ENCODE measurements at places on chromosomes 12 and 14. TPM values are rescaled to one million over a fixed set of nuclear protein-coding genes. Genes with fewer than 3 reads are reported as not detected.
A peak's percentile ranks its signal among the peaks of the same experiment; 100 is the strongest.

DNA sequence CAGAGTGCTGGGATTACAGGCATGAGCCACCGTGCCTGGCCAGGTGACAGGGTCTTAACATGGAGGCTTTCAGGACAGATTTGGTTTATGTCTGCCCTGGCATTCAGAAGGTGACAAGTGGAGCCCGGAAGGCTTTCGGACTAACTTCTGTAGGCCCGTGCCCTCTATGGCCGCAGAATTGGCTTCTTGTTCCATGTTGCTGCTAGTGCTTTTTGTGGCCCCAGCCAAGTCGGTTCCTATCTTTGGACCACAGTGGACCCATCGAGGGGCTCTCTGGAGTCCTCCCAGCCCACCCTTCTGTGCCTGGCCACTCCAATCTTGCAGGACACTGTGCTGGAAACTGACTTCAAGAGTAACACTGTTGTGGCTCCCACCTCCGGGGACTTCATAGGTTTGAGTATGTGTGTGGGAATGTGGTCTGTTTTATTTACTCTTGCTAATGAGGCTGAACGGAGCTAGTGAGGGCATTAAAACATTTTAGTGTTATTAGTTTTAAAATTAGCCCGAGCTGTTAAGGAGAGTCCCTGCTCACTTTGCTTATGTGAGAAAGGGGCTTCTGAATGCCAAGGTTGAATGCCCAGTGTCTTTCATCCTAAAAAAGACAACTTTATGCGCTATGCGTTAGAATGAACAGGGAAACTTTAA lies 245.9 kb downstream of the CACNA1C start:
- H3K27ac ChIP-seq: no peak overlapping the region
- H3K4me3 ChIP-seq: no peak overlapping the region
- DNase-seq: no peak

DNA sequence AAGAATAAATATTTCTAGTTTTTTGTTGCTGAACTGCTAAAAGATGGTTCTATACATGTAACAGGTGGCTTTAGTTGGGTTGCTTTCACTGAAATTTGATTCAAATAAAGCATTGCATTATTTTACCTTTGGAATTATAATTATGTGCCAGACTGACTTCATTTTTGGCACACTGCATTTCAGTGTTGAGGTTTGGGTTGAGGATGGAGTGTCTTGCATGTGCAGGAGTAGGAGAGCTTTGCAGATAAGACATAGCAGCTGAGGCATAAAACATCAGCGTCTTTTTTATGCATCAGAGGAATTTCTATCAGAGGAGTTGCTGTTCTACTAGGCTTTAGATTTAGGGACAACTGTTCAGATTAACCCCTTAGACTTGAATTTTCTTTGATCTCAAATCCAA lies 17.2 kb downstream of the SAMD4A start:
- H3K4me1 ChIP-seq: no peaks in the 10 kb centered on the region
- H3K27me3 ChIP-seq: no peaks in the 10 kb centered on the region
- H3K27ac ChIP-seq: no peak overlapping the region
- no peaks in the 10 kb centered on the region for H3K36me3 ChIP-seq

GRCh38 chr12:64825143-64826021 lies 935 bp downstream of the TBC1D30 start:
- H3K4me1 ChIP-seq: peaks cover 8% of the 10 kb centered on the region
- peaks cover 6% of the 10 kb centered on the region for H3K36me3 ChIP-seq
- H3K4me3 ChIP-seq: peak overlapping the region; percentile 88
- peaks cover 70% of the 10 kb centered on the region for H3K27me3 ChIP-seq

- no peak overlapping the region for H3K4me3 ChIP-seq
- no peak for DNase-seq
- H3K36me3 ChIP-seq: no peaks in the 10 kb centered on the region
- no peak overlapping the region for H3K27ac ChIP-seq
Observed at GRCh38 chr12:28814246-28814645, 334.8 kb upstream of the FAR2 start.

GRCh38 chr12:28114488-28114887 lies 75.8 kb upstream of the CCDC91 start:
- H3K4me3 ChIP-seq: no peak overlapping the region
- H3K27me3 ChIP-seq: no peaks in the 10 kb centered on the region
- peaks cover 6% of the 10 kb centered on the region for H3K4me1 ChIP-seq
- H3K27ac ChIP-seq: no peak overlapping the region
- H3K36me3 ChIP-seq: no peaks in the 10 kb centered on the region

DNA sequence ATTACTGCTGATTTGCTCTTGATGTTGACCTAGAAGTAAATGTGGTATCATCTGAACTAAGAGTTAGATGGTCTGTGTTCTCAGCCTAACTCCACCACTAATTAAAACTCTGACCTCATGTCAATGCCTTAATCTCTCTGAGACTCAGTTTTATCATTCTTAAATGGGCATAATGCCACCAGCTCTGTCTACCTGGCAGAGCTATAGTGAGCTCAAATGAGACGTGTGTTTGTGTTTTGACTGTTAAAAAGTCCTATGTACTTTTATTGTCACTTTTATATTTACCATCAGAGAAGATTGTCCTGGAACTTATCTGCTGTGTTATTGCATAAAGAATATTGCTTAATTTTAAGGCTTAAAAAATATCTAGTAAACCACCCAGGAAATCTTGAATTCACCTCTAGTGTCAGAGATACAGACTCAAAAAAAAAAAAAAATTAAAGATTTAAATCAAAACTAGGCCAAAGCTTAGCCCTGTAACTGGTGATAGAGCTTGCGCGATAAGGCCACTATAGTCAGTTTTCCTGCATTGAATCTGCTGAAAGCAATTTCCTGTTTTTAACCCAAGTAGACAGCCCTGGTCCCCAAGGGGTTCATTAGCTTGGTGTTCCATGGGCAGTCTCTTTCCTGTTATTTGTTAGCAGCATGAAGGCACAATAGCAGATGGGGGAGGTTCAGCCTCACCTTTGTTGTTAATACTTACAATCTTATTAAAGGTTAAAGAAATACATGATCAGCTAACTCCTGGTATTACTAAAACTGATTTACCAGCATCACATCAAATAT lies 261.8 kb downstream of the ATP23 start:
- DNase-seq: no peak
- H3K27ac ChIP-seq: no peak overlapping the region
- H3K4me1 ChIP-seq: no peaks in the 10 kb centered on the region
- no peaks in the 10 kb centered on the region for H3K36me3 ChIP-seq
- H3K4me3 ChIP-seq: no peak overlapping the region

DNA sequence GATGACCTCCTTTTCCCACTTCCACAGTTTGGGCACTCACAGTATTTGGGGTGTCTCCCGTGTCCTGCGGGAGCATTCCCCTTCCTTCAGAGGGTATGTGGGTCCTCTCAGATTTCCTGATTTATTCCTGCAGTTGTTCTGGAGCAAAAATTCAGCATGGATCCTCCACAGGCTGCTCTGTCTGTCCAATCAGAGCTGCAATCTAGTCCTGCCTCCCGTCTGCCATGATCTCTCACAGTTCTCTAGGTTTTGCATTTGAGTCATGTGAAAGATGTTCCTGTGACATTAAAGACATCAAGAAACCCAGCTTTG lies 435.9 kb downstream of the TMTC2 start:
- no peak overlapping the region for H3K27ac ChIP-seq
- no peak for DNase-seq
- no peaks in the 10 kb centered on the region for H3K36me3 ChIP-seq
- H3K4me3 ChIP-seq: no peak overlapping the region

DNA sequence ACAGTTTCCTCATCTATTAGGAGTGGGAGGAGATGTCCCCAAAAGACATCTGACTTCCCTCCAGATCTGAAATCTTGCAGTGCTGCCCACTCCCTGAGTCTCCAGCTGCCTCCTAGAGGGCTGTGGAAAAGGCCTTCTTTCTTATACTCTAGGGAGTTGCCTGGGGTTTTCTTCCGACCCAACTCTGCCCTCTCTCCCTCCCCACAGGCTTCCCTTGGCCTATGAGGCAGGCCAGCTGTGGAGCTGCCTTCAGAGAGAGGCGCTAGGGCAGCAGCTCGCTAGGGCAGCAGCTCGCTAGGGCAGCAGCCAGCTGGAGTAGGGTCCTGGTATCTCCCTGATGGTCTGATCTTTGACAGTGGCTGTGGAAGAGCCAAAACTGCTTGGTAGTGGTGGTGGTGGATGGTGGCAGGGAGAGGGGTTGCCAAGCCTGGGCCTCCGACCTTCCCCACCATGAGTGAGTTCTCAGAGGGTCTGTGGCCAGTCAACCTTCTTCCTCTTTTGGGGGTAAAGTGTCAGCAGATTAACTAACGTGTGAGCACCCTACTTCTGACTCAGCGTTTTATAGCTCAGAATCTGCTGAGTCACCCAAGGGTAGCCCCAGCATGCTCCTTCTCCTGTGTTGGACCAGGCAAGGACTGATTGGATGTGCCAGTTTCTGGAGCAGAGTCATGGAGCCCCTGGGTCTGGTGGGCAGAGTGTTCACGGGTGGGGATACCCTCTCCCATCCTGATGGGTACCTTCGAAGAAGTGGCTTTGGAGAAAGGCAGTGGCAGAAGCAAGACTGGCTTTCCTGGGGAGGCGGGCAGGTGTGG lies 2.3 kb downstream of the SLC48A1 start:
- no peak for DNase-seq
- H3K27ac ChIP-seq: no peak overlapping the region
- no peaks in the 10 kb centered on the region for H3K27me3 ChIP-seq

GRCh38 chr12:132275110-132275531 lies 54.3 kb downstream of the GALNT9 start:
- no peaks in the 10 kb centered on the region for H3K36me3 ChIP-seq
- DNase-seq: no peak
- no peak overlapping the region for H3K27ac ChIP-seq
- peaks cover 37% of the 10 kb centered on the region for H3K27me3 ChIP-seq

- DNase-seq: no peak
- peaks cover 6% of the 10 kb centered on the region for H3K27me3 ChIP-seq
- H3K36me3 ChIP-seq: no peaks in the 10 kb centered on the region
- H3K27ac ChIP-seq: no peak overlapping the region
- H3K4me1 ChIP-seq: no peaks in the 10 kb centered on the region
Observed at GRCh38 chr12:105522166-105522825, 191.8 kb downstream of the C12orf75 start.

DNA sequence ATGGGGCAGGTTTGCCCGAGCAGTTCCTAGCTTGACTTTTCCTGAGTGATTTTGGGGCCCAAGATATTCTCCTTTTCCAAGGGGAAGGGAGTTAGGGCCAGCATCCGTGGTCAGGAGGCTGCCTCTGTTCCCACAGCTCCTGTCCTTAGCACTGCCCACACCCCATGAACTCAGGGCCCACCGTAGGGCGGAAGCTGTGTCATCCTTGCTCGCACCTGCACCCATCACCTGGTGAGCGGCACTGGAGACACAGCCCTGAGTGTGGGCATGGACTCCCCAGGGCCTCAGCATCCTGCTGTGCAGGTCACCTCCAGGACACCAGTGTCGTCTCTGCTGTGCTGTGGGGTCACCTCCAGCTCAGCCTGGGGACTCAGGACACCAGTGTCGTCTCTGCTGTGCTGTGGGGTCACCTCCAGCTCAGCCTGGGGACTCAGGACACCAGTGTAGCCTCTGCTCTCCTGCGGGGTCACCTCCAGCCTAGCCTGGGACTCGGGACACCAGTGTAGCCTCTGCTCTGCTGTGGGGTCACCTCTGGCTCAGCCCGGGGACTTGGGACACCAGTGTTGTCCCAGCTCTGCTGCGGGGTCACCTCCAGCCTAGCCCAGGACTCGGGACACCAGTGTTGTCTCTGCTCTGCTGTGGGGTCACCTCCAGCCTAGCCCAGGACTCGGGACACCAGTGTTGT lies 322.9 kb downstream of the ADGRD1 start:
- no peak overlapping the region for H3K27ac ChIP-seq
- H3K4me3 ChIP-seq: no peak overlapping the region
- DNase-seq: no peak
- H3K36me3 ChIP-seq: no peaks in the 10 kb centered on the region
- H3K27me3 ChIP-seq: no peaks in the 10 kb centered on the region

RESF1 gene
- 128 TPM for total RNA-seq

ADAMTS20 gene
- total RNA-seq: not detected

CPNE6 gene
- total RNA-seq: not detected

All from T-helper 17 cell (primary cell).